DMS 273 treated with DMSO at 0.1 percent for 48 hours (cell line): ENCODE measurements at places on chromosomes 7 and 10.

GRCh38 chr10:78997635-78998618, 70.8 kb upstream of the ZMIZ1 start:
- no peak for DNase-seq

GRCh38 chr7:82972135-82972534, 190.5 kb downstream of the PCLO start:
- DNase-seq: no peak

GRCh38 chr7:101357433-101357832, 5.2 kb upstream of the COL26A1 start:
- DNase-seq: no peak

GRCh38 chr10:11587722-11588259, 23.7 kb downstream of the USP6NL start:
- DNase-seq: no peak

DNA sequence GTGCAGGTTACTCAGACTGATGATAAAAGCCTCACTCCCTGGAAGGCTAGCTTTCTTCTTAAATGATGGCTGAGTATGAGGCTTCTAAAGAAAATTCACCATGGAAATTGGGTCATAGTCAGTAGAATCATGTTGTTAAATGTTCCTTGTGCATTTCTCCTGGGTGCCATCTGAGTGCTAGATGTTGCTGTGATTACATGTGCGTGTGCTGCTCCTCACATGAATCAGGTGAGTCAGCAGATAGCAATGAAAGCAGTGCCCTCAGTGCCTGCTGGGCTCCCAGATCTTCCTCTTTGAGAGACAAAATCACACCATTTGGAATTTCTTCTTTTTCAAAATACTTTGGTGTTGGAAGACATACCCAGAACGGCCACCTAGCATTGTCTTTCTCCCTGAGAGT, 331.7 kb downstream of the XPNPEP1 start:
- no peak for DNase-seq

GRCh38 chr7:140697447-140698143, 1.1 kb downstream of the NDUFB2 start:
- no peak for DNase-seq

GRCh38 chr10:112393341-112393740, 19.4 kb downstream of the ACSL5 start:
- no peak for DNase-seq

GRCh38 chr10:25633542-25633941, 300.5 kb upstream of the MYO3A start:
- no peak for DNase-seq

DNA sequence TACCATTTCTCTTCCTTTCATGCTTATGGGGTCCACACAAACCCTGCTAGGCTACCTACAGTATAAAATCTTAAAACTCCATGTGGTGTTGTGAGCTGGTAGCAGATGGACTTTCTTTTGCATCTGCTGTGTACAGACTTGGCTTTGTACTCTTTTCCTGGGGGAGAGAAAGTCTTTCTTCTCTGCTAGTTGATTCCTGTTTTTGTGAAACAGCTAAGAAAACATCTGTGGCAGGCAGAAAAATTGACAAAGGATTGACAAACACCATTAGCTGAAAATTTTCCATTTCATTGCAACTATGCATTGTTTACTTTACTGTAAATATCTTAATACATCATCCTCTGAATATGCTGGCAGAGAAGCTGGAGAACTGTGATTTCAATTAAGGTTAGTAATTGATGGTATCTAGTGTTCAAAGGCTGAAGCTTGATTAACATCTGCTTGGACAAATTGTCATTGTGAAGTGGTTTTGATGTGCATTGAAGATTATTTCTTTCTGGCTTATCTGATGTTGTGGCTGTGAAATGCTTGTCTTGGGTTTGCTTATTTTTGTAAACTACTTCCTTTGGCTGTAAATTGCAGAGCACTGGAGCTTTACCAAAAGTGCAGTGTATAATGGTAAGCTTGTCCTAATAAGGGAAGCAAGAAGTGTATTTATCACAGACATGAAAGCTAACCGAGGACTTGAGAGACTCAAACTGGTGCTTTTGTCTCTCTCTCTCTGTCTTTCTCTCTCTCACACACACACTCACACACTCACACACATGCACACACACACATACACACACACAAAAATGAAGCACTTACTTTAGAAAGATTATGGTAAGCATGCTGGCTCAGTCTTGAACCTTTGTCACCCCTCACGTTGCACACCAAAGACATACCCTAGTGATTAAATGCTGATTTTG, at the start of gene FOXP2:
Gene FOXP2, plus strand, starts transcription at position 660 of the 908 bp plus-strand sequence. CDS start 11,697 bp downstream, outside the sequence.
- DNase-seq: peak; percentile 97

DNA sequence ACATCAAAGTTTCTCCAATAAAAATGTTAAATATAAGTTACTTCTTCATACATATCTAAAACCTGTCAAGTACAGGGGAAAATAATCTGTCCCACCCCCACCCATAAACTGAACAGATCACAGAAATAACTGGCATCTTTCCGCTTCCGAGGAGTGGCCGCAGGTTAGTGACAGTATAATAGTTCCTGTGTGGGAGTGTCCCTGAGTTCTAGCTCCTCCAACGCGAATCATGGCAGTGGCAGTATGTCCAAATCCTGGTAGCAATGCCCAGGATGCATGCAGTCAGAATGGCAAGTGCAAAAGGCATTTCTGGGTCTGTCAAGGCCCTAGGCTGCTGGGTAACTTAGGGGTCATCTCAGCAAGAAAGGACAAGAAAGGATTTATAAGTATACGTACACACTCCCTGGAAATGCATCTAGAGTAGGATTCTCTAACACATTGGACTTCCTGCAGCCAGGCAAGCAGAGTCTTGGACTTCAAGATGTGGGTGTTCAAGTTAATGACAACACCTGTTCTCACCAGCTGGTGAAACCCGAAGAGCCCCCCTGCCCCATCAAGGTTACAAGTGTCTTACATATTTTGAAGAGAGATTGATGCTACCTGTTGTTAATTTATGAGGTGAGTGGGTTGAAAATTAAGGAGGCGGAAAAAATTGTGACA, 94.4 kb upstream of the COL1A2 start:
- DNase-seq: peak; percentile 23

- DNase-seq: no peak
Observed at GRCh38 chr7:47540053-47540386, 41.9 kb downstream of the TNS3 start.

DNA sequence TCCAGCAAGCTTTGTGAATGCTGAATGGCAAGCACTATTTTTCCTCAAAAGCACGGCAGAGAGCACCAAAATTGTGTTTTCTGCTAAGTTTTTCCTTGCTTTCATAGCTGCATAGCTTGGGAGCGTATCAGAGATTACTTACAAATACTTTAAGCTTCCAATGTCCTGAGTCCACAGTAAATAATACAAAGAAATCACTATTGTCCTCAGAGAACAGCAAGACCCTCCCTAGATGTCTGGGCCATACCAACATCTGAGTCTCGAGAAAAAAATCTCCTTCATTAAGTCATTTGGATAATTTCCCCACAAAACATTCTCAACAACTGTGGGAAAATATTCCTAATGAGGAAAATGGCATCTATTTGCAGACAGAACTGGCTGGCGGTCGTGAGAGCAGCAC, 41.7 kb downstream of the SGMS1 start:
- no peak for DNase-seq

DNA sequence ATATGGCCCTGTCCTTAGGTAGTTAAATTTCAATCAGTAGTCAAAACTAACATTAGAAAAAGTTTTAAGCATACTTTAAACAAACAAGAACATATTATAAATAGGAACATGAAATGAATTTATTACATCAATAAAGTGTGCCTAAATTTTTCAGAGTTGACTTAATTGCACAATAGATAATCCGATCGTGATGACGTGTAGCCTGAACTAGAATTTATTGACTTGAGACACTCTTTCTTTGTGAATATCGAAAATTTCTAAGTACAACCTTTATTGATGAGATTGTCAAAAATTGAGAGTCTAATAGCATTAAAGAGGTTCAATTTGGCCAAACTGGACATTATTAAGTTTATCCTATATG, 56.0 kb downstream of the CALD1 start:
- DNase-seq: no peak
